ENCODE measurements at places on chromosomes 2 and 18.

DNA sequence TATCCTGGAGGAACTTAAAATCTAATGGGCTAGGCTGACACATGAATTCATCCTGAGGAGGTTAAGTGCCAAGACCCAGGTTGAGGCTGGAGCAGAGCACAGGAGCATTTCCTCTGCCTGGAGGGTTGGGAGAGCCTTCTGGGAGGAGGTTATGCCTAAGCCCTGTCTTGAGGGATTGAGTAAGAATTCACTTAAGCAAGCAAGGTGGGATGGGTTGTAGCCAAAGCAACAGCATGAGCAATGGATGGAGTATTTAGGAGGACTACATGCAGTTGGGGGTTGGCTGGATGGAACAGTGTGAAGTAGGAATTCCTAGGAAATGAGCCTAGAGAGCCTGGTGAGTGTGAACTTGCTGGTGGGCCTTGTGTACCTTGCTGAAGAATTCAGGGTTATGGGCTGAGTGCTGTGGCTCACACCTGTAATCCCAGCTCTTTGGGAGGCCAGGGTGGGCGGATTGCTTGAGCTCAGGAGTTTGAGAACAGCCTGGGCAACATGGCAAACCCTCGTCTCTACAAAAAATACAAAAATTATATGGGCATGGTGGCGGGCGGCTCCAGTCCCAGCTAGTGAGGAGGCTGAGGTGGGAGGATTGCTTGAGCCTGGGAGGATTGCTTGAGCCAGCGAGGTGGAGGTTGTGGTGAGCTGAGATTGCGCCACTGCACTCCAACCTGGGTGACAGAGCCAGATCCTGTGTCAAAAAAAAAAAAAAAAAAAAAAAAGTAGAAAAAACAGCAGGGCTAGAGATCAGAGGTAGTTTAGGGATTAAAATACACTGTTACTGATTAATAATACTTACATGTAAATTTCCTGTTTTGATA lies 22.2 kb downstream of the TANC1 start:
- no peak for DNase-seq

DNA sequence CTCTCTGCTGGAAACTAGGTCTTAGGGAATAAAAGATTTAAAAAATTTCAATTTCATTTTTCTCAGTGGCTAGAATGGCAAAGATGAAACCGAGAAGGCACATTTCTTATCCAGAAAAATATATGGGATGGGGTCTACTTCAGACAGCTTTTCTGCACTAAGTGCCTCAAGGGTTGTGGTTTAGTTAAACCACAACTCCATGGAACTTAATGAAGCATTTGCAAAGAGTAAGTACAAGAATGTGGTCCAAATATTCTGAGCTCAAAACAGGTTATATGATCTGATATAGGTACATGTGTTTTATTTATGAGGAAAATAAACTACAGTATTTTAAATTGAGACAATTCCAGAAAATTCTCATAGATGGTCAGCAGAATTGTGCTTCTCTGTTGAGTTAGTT lies 101.8 kb upstream of the FZD5 start:
- no peak for DNase-seq

- no peak for DNase-seq
These were observed 37.2 kb downstream of the PRKCE start for GRCh38 chr2:45688479-45689298.

DNA sequence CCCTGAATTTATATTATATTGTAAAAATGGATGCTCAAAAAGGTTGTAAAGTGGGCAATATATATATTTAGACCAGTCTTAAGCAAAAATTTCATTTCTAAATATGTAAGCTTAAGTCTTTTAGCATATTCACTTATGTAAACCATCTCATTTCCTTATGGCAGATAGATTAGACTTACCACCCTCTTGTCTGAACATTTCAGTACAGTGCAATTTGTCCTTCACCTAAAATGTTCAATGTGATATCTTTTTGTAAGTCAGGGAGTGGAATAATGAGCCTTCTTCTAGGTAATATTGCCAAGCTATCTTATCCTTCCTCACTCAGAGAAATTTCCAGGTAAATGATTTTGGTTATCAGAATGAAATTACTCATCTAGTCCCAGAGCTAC lies 92.3 kb downstream of the KLF7 start:
- no peak for DNase-seq

GRCh38 chr2:43605851-43606250 lies 10.0 kb upstream of the THADA start:
- no peak for DNase-seq

DNA sequence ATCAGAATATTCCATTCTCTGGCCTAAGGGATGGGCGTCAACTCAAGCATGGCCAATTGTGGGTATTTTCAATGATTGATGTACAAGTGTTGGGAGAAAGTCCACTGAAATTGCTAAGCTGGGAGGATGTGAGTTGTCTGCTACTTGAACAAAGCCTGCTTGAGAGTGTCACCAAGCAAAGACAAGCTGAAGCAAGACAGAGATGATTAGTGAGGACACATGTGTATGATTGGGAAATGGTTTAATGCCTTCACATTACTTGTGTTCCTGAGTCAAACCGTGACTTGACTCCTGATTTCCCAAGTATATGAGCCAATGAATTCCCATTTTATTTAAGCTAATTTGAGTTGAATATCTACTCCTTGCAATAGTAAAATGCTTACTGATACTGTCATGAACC lies 23.7 kb upstream of the NRP2 start:
- no peak for DNase-seq

- DNase-seq, result no peak
These were observed 465.7 kb downstream of the FBXO15 start for GRCh38 chr18:73681912-73682311.

- no peak for DNase-seq
These were observed 36.1 kb upstream of the MAPRE3 start for GRCh38 chr2:26934335-26934724.

GRCh38 chr2:29024882-29025430 lies 43.9 kb downstream of the TOGARAM2 start:
- DNase-seq, result no peak

GRCh38 chr2:120441351-120441700 lies 95.4 kb downstream of the INHBB start:
- no peak for DNase-seq

DNA sequence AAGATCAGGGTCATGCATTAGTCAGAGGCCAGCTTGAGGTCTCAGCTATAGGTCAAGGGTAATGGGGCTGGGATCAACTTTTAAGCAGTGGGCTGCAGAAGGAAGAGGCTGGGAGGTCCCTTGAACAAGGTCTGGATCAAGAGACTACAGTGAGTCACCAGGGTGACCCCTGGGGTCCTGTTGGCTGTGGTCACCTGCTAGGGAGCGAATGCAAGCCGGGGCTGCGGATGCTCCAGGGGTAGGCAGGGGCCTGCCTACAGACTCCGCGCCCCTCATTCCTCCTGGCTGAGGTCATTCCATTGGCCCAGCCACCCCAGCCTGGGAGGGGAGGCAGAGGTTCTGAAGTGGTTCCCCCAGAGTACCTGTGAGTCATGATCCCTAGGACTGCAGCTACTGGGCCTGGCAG lies 110.4 kb downstream of the CYP26B1 start:
- no peak for DNase-seq

GRCh38 chr2:235135990-235136561 lies 184.3 kb downstream of the SH3BP4 start:
- DNase-seq, result peak; percentile 52

- DNase-seq, result no peak
These were observed 128.7 kb upstream of the GLI2 start for GRCh38 chr2:120606931-120607330.

DNA sequence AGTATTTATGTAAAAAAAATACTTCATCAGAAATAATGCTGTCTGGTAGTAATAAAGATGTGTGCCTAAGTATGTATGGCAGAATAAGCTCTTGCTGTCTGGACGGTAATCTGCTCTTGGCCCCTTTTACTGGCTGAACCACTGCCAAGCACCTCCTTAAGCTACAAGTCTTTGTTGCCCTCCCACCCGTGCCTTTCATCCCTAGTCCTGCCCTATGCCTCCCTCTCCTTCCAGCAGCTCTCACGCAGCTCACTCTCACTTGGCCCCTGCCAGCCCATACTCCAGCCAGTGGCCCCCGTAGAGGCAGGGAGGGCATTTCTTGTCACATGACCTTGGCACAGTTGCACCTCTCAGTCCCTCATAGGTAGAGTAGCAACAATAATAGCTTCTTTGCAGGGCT lies 54.5 kb upstream of the NPAS2 start:
- DNase-seq, result no peak

DNA sequence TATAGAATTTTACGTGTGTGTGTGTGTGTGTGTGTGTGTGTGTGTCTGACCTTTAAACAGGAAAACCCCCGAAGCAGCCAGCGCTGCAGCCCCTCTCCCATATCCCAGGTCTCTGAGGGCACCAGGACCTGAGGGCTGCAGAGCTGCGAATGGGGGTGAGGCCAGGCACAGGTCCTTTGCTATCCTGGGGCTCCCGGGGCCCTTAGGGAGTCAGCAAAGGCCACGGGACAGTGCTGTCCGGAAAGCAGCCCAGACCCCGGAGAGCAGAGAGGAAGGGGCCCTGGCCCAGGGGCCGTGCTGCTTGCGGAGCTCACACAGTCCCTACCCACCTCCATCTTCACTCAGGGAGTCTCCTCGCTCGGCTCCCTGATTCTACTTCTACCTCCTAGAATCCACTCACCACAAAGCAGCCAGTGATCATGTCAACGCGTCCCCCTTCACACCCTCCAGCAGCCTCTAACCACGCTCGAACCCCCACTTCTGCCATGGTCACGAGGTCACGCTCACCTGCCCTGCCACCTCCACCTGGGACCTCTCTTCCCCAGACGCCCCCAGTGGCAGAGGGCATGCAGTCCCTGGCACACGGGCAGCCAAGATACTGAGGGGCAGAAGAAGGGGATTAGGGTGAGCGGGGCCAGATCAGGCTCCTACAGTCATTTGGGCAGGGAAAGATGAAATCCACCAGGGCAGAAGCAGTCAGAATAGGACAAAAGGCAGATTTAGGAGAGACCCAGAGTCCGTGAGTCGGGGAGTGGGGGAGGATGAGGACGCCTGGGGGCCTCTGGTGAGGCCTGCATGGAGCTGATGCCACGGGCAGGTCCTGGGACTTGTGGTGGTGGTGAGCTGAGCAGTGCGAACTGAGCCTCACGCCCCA lies 86.7 kb downstream of the USP40 start:
- DNase-seq, result no peak

- DNase-seq, result no peak
These were observed 69.1 kb upstream of the PID1 start for GRCh38 chr2:229340086-229340760.

DNA sequence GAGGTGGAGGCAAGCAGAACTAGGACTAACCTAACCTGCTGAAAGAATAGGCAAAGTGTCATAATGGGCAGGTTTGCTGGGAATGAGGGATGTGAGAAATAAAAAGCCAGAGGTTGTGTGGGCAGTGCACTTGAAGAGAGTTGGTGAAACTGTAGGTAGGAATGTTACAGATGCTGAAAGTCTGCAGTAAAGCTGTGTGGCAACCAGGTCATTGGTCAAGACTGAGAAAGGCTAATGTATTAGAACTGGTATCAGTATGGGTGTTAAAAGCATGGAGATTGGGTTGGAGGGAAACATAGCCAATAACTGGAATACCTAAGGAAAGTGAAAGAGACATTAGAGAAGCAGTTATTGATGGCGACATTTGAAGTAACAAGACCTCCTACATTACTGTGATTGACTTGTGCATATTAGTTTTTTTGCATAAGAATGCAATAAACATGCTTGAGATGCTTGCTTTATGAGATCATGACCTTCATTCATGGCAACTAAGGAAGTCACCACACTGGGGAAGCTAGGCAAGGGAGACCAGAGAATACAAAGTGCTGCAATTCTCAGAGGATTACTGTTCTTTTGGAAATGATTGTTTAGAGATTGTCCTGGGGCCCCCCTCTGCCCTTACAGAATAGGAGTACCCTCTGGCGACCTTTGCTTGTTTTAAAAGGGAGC lies 11.8 kb downstream of the GULP1 start:
- no peak for DNase-seq

- DNase-seq, result no peak
These were observed 30.0 kb upstream of the NPC1 start for GRCh38 chr18:23616258-23616657.

- no peak for DNase-seq
These were observed 464.9 kb downstream of the EIPR1 start for GRCh38 chr2:2912731-2913130.

- DNase-seq, result no peak
These were observed 36.4 kb upstream of the FOSL2 start for GRCh38 chr2:28356095-28356911.

DNA sequence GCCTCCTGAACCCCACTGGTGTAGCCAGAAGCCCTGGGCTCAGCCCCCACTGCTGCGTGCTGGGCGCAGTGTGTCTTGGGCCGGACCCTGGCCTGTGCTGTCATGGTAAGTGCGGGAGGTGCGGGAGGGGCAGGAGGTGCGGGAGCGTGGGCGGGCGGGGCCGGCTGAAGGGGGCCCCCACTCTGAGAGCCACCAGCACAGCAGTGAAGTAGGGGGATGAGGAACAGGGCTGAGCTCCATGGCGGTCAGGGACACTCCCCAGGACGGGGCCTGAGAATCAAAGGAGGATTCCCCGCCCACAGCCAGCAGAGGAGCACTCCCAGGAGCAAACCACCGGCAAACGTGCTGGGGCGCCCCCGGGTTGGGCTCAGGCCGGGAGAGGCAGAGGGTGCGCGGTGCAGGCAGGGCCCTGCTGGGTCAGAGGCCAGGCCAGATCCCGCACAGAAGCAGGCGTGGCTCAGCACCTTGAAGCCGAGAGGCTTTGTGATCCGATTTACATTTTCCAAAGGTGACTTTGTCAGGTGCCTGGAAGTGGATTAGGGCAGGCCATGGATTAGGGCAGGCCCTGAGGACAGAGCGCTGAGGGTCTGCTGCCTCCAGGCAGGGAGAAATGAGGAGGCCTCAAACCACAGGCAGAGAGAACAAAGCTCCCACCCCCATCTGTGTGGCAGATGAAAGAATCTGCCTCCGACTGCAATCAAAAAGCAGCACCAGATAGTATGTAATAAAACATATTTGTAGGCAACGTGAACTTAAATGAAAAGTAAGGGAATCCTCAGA lies 152.0 kb upstream of the RAB6C start:
- DNase-seq, result no peak

GRCh38 chr2:234488913-234489451 lies 7.9 kb downstream of the ARL4C start:
- peak; percentile 47 for DNase-seq

DNA sequence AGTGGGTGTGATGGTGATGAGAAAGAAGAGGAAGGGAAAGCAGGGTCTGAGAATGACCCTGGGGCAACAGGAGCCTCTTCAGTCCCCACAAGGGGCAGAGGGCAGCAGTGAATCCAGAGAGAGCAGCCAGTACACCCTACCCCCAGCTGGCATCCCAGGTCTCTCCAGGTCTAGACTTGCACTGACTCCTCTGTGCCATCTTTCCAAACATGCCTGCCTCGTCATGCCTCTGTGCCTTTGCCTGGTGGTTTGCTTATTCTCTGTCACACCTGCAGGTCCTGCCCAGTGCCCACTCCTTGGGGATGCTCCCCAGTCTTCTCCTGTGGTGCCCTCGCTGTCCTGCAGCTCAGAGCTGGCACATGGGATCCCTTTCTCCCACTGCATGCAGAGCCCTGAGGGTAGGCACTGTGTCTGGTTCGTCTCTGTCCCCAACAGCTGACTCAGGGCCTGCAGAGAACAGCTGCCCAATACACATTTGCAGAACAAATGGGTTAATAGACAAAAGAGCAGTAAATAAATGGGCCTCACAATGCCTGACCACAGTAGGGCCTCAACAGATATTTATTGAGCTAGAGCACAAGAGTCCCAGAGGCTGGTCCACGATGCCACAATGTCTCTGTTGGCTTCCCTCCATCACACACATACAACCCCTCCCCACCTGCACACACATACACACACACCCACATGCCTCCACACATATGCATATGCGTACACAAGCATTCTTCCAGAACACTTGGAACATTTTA lies 89.8 kb downstream of the HS1BP3 start:
- DNase-seq, result no peak

- peak; percentile 32 for DNase-seq
These were observed 22.4 kb upstream of the RMP24 start for GRCh38 chr18:35949903-35950627.
